ENCODE measurements at places on chromosomes 3 and 15.

DNA sequence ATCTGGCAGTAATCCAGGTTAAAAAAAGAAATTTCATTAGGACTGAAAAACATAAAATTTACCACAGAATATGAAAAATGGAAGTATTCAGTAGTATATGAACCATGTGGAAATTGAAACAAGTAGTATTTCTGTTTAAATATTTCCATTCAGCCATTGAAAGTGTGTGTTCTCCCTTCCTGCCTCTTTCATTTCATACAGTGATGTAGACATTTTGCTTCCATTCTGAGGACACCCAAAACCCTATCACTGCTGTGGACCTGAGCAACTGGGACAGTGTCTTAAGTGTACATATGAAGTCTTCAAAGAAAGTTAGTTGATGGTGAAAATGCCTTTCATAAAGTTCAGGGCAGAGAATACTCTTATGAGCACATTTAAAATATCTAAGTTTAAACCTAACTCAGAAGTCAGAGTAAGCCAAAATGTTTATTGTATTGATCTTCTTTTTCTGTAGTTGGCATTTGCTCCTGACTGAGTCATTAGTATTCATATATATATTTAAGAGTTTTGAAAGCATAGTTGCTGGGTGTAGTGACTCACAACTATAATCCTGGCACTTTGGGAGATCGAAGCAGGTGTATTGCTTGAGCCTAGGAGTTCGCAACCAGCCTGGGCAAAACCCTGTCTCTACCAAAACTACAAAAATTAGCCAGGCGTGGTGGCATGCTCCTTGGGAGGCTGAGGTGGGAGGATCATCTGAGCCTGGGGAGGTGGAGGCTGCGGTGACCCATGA lies 198.8 kb downstream of the KLHL25 start:
- no peak for DNase-seq

DNA sequence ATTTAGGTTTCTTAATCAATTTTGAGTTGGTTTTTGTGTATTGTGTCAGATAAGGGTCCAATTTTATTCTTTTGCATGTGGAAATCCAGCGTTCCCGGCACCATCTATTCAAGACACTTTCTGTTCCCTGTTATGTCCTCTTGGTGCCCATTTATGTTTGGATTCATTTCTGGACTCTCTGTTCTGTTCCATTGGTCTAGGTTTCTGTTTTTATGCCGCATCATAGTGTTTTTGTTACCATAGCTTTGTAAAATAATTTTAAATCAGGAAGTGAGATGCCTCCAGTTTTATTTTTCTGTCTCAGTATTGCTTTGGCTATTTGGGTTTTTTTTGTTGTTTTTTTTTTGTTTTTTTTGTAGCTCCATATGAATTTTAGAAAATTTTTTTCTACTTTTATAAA lies 97.1 kb downstream of the LRRC28 start:
- no peak for DNase-seq

DNA sequence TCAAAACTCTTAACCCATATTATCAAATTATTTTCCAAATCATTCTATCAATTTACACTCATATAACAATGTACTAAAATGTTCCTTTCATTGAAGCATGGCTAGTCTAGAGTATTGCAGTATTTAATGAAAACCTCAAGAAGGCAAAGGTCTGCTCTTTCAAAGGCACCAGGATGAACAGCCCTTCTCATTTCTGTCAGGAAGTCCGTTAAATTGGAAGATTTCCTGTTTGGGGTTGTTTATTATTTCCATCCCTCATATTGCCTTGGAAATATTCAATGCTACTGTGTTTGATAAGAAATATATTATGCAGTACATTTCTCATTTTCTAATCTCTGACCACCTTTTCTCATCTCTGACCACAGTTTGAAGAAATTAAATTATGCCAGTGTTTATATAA lies 25.1 kb downstream of the ACKR4 start:
- DNase-seq = no peak

GRCh38 chr3:6785726-6786125 lies 75.2 kb upstream of the GRM7 start:
- DNase-seq = no peak

DNA sequence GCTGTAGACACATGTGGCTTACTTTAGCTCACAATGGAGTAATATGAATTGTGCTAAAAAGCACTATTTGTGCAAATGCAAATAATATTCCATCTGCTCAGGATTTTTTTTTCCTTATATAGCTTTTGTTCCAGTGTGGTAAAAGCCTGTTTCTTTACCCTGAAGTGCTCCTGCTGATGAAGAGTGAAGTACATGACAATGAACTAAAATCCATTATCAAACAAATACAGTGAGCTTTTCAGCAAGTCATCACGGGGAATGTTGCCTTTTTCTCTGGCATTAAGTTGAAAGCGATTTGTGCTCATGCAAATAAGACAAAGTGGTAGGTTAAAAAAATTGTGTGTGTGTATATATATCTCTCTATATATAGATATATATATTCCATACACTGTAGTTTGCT lies 28.6 kb upstream of the CCDC39 start:
- DNase-seq = no peak

GRCh38 chr3:16378920-16379319 lies 113.9 kb downstream of the OXNAD1 start:
- no peak for DNase-seq

GRCh38 chr15:80418892-80419537 lies 14.8 kb downstream of the ARNT2 start:
- DNase-seq = no peak

- DNase-seq = no peak
Measured at GRCh38 chr15:67124911-67125588, 59.6 kb downstream of the SMAD3 start.

GRCh38 chr15:27550635-27551034 lies 548.5 kb downstream of the OCA2 start:
- no peak for DNase-seq

GRCh38 chr15:48435321-48435720 lies 104.1 kb downstream of the DUT start:
- no peak for DNase-seq

GRCh38 chr3:134749802-134750553 lies 45.1 kb upstream of the EPHB1 start:
- no peak for DNase-seq

DNA sequence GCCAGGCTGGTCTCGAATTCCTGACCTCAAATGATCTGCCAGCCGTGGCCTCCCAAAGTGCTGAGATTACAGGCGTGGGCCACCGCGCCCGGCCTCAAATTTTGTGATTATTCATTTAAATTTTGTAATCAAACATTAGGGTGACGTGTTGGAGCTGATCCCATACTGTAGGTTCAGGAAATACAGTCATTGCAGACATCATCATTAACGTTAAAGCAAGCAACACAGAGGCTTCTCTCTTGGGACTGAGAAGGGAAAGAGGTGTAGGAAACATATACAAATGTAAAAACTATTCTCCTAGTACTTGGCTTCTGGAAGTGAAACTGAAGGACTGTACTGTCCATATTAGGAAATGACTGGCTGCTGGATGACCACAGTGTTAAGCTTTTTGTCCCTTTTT lies 11.1 kb upstream of the ARID3B start:
- DNase-seq = no peak

- DNase-seq = no peak
Measured at GRCh38 chr3:133162670-133163305, 124.6 kb downstream of the TMEM108 start.

DNA sequence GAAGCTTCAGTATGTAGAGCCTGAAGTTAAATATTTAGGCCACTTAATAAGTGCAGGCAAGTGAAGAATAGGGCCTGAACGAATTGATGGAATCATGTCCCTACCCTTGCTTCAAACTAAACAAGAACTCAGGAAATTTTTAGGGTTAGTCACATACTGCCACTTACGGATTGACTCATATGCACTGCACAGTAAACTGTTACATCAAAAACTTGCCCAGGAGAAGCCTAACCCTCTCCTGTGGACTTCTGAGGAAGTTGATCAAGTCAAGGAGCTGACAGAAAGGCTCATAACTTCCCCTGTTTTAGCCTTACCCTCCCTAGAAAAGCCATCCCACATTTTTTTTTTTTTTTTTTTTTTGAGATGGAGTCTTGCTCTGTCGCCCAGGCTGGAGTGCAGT lies 20.6 kb upstream of the KBTBD12 start:
- DNase-seq = no peak

GRCh38 chr3:187669675-187670504 lies at the start of gene SST:
Gene SST (minus strand): TSS chr3:187670394. CDS start chr3:187670291, 103 bp downstream.
- DNase-seq = peak; percentile 14

- no peak for DNase-seq
Measured at GRCh38 chr3:55164191-55164590, 236.3 kb upstream of the LRTM1 start.

DNA sequence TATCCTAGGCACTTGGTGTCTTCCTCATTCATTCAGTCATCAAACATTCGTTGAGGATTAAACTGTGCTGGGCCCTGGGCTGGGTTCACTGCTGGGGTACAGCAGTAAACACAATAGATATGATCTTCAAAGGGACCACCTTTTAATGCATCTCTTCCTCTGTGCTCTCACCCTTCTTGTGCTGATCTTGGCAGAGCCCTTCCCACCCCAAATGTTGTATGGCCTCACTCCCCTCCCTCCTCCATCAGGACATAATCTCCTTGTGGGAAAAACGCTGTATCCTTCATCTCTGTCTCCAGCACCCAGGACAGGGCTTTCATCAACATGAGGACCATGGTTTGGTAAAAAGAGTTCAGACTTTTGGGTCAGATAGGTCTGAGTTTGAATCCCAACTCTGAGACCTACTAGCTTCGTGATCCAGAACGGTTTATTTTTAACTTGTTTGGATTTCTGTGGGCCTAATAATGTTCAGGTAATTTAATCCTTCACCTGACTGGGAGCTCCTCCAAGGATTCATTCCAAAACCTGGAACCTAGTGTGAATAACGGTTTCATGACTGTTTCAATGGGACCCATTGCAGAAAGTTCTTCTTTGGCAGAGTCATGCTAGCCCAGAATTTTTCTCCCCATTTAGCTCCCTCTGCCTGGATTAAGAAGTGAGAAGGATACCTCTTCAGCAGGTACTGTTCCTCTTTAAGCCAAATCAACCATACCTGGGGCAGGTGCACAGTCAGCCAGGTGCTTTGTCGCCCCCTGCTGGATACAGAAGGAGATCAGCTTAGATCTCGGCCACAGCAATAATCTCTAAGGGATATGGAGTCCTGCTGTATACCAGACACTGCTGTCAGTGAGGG lies 5.2 kb upstream of the WNT7A start:
- no peak for DNase-seq

DNA sequence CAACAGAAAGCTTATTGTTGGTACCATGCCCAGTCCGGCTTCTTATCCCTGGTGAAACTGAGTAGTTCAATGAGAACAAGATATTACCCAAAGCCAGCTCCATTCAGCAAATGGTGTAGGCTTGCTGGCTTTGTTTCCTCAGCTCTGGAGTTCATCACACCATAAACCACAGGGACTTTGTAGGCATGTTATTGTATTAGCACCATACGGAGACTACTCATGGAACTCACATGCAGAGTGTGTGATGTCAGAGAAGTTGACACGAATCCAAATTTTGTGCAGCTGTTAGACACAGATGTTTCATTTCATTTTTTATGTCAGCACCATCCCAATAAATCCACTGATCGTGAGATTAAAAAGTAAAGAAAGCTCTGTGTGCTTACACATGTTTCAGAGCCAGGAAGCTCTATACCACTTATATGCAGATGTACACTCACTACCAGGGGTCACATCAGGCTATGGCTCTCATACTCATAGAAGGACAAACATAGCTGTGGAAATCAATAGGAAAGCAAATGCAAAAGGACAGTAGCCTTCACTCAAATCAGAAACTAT lies 63.4 kb upstream of the LEKR1 start:
- DNase-seq = no peak

DNA sequence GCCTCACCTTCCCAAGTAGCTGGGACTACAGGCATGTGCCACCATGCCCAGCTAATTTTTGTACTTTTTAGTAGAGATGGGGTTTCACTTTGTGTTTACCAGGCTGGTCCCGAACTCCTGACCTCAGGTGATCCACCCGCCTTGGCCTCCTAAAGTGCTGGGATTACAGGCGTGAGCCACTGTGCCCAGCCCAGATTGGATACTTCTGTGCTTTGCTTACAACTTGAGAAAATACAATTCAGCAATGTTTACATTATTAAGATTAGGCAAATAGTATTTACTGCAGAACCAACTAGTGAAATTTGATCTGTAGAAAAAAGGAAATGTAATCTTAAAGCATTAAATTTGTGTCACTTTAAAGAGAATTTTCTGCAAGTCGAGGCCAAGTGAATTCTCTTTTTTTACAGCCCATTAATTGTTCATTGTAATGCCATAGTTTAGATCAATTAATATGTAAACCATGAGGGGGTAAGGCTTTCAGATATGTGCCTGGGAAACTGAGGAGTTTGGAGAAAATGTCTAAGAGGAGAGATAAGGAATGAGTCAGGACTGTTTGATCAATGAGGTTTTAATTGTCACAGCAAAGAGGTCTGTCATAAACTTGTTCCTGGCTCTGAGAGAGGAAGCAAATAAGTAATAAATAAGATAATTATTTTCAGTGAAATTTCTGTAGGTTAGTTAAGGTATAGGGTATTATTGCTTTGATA lies 15.3 kb downstream of the PYDC2 start:
- DNase-seq = no peak

GRCh38 chr3:41853540-41854196 lies 108.2 kb downstream of the ULK4 start:
- no peak for DNase-seq

- DNase-seq = no peak
Measured at GRCh38 chr3:72078676-72079368, 293.9 kb upstream of the PROK2 start.

DNA sequence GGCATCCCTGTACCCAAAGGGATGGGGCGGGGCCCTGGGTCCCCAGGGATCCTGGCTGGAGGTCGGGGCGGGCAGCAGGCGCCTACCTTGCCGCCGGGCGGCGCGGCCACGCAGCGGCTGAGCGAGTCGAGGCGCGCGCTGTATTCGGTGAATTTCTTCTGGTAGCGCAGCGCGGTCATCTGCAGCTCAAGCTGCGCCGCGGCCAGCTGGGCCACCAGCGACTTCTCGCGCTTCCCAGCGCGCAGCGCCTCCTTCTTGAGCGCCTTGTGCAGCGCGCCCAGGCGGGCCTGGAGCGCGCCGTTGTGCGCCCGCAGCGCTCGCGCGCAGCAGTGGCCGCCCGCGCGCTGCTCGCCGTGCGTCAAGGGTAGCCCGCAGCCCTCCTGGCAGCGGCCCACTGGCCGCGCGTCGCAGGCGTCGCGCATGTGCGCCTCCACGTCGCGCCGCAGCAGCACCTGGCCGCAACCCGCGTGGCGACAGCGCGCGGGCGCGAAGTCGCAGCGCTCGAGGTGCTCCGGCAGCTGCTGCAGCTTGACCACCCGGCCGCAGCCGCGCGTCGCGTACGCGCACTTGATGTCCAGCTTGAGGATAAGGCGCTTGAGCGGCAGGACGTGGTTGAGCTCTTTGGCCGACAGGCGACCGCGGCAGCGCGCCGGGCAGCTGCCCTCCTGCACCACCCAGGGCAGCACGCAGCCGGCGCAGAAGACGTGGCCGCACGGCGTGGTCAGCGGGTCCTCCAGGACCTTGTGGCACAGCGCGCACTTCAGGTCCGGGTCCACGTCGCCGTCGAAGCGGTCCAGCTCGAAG lies 522 bp downstream of the PDZRN3 start:
- peak; percentile 89 for DNase-seq

GRCh38 chr3:30657914-30658313 lies 51.5 kb downstream of the TGFBR2 start:
- DNase-seq = no peak
